ENCODE measurements at places on chromosomes 2 and 18.
A peak's percentile ranks its signal among the peaks of the same experiment; 100 is the strongest.

GRCh38 chr2:64945973-64946768 lies 43.0 kb upstream of the SLC1A4 start:
- no peak for DNase-seq

GRCh38 chr18:9234528-9234927 lies 97.9 kb downstream of the ANKRD12 start:
- no peak for DNase-seq

- no peak for DNase-seq
These were observed 62.5 kb downstream of the PHLPP1 start for GRCh38 chr18:62777814-62778213.

- peak; percentile 36 for DNase-seq
These were observed 32.1 kb downstream of the MBD2 start for GRCh38 chr18:54192415-54192814.

DNA sequence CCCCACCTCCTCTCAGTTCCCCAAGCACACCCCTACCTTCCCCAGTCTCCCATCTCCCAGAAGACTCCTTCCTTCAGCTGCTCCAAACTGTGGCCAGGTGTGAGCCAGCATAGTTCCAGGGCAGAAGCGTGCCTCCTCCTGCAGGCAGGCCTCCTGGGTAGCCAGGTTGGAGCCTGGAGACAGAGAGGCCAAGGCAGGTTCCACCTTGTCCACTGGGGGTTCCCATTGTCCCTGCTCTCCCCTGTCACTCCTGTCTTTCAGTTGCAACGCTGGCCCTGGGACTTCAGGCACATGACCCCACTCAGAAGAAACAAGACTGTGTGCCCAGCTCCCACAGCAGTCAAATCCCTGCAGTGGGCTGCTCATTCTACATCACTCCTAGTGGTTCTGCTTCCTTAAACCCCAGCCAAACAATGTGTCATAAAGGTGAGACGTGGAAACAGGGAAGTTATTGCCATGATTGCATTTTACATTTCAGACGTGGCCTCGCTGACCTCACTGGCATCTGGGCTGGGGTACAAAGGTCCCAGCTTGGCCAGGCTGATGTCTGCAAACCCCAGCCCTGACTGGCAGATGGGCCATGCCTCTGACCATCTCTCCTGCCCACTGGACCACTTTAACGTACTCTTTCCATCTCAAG lies 96.5 kb upstream of the BOD1L2 start:
- DNase-seq, result no peak

DNA sequence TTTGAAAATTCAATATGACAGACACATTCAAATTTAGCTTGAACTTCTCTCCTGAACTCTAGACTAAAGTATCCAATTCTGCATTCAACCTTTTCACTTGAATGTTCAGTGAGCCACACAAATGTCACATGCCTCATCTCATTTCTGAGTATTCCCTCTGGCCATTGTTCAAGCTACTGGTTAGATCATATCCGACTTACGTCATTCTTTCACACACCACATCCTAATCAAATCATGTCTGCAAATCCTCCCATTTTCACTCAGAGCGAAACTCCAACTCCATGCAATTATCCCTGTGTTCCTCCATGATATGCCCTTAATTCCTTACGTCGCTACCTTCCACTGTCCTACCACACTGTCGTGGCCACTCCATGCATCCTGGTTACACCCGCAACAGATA lies 425.1 kb downstream of the CBLN2 start:
- no peak for DNase-seq

DNA sequence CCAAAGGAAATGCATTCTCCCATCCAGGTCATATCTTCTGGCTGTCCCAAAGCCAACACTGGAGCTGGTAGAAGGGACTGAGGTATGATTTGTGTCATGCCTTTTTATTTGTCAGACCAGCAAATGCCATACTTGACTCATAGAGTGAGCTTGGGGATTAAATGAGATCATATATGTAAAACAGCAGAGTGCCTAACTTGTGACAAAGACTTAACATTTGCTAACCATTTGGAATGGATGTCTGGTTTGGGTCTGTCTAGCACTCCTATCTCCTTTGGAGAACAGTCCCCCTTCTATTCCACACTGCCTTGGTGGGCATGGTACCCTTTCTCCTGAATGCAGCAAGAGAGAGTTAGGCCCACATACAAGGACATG lies 128.5 kb upstream of the LGALSL start:
- no peak for DNase-seq

- DNase-seq, result no peak
These were observed 38.1 kb upstream of the OTX1 start for GRCh38 chr2:63012541-63012940.

GRCh38 chr2:9230881-9231280 lies 24.3 kb downstream of the ASAP2 start:
- no peak for DNase-seq

- no peak for DNase-seq
These were observed 55.2 kb downstream of the RASGRP3 start for GRCh38 chr2:33531549-33532059.

GRCh38 chr2:153163055-153163454 lies 315.5 kb downstream of the RPRM start:
- DNase-seq, result peak; percentile 42

DNA sequence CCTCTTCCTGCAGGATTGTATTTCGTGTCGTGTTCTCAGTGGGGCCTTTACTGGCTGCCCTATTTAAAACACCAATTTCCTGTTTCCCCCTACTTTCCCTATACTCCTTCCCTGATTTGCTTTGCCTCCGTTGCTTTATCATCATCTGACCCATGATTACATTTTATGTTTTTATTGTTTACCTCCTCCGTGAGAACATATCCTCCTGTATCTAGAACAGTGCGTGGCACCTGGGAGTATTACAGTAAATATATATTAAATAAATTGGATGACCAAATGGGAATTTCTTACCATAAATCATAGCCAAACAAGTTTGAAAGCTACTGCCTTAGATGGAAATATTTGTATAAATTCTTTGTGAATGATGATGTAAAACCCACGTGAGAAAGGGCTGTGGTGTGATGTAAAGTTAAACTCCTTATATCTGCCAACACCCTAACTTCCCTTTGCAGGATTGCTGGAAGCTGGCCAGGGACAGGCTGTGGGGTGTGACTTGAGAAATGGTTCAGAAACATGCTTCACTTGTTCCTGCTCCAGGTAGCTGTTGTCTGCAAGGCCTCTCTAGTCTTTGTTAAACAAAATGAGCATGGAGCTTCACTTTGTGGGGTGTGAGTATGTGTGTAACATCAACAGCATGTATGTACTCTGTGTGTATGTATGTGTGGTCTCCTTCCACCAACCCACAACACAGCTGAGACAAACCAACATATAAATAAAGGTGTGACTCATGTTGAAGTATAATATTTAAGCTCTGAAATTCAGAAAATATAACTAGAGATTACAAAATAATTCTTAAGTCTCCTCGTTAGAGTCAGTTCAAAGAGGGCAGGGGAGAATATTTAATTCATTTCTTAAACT lies 40.3 kb downstream of the LHCGR start:
- DNase-seq, result no peak

DNA sequence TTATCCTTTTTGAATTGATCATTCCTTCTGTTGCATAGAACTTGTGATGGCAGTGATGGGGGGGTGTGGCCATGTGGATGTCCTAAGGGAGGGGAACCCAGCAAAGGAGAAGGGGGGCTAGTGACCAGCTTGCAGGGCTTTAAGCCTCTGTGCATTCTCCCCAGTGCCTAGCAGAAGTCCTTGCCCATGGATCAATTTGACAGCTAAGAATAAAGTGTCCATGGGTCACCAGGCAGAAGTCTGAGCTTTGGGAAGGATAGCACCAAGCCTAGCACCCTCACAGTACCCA lies 39.6 kb upstream of the FAM136A start:
- no peak for DNase-seq

- no peak for DNase-seq
These were observed 60.4 kb upstream of the TANC1 start for GRCh38 chr2:158907926-158908456.

DNA sequence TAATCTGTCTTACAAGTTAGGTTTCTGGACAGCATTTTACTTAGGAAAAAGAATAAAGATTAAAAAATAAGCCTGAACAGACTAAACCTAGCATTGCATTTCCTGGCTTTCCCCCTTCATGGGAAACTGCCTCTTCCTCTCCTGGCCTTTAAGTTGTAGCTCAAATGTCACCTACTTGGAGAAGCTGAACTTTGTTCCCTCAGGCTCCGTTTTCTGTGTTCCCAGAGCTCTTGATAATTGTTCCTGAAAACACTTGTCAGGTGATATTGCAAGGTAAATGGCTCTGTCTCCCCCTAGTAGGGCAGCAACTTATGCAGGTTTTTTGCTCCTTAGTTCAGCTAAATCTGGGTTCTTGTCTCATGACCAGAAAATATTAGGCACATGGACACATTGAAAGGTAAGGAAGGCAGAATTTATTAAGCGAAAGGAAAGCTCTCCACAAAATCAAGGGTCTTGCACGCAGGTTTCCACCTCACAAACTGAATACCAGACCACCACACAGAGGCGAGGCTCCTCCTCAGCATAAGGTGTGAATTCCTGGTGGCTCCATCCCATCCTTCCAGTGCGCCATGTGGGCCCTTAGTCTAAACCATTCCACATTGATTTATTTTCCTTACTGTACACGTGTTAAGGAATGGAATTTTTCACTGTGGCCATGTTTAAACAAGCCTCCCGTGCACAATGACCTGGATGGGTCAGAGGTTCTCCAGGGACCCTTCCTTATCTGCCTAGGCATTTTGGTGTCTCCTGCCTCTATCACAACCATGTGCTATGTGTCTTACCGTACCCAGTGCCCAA lies 229.3 kb downstream of the HNMT start:
- no peak for DNase-seq

DNA sequence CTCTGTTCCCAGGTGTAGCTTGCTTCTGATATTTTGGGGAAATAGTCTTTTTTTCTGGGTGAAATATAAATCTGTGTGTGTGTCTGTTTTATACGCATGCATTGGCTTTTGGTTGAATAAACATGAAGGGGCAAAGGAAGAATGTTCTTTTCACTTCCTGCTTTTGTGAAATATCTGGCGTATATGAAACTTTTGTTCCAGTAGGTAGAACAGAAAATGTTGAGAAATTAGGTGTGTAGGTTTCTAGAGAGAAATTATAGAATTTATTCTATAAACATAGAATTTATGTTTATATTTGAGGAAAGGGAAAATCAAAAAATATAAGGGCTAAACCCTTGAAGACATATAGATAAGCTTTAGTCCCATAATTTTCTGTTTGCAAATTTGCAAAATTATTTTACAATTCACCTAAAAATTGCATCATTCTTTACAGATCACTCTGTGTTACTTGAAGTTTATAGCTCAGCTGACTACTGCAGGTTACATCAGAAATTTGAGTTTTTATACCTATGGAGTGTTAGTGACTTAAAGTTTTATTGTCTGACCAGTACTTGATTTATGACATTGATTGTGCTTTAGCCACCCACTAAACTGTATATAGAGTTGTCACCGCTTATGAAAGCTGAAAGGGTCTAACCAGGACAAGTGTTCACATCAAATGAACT lies 116.1 kb downstream of the FAM117B start:
- DNase-seq, result no peak

GRCh38 chr2:85661139-85661858 lies 6.7 kb downstream of the SFTPB start:
- no peak for DNase-seq

- DNase-seq, result no peak
These were observed 1215.2 kb upstream of the TMEFF2 start for GRCh38 chr2:193409951-193410350.

- no peak for DNase-seq
These were observed 41.0 kb upstream of the ASAP2 start for GRCh38 chr2:9165625-9166024.

DNA sequence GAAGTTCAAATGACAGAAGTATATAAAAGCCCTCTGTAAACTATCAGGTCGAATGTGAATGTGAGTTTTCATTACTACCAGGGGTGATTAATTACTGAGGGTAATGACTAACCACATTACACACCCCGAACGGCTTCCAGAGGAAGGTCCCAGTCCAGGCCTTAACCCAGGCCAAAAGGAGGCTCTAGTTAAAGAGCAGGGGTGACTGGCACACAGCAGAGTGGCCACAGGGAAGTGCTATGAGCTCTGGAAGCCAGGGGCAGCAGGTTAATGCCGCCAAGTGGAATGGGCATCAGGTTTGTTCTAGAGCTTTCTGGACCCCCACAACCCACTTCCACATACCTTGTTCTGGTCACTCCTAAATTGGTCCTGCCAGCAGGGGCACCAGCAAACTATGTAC lies 87.7 kb downstream of the BCL11A start:
- DNase-seq, result no peak

DNA sequence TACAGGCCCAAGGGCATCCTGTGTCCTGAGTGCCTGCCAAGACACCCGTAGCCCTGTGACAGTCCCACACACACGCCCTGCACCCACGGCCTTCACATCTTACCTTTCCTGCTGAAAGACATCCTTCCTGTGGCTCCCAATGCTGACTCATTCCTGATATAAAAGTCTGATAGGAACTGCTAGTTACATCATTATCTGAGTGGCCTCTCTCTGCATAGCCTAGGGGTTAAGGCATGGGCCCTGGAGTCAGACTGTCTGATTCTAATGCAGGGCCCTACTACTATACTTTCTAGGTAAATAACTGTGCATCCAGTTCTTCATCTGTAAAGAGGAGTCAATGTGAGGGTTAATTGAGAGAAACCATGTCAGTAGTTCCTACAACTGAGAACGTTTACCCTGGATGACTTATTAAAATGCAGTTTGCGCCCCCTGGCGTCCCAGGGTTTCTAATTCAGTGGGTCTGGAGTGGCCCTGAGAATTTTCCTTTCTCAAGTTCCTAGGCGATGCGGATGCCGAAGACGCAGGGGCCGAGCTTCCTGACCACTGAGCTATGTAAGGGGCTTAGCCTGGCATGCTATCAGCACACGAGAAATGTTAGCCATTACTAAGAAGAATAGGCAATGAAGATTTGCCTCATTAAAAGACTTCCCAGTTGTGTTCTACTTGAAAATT lies 6.0 kb upstream of the GPR45 start:
- DNase-seq, result peak; percentile 64

DNA sequence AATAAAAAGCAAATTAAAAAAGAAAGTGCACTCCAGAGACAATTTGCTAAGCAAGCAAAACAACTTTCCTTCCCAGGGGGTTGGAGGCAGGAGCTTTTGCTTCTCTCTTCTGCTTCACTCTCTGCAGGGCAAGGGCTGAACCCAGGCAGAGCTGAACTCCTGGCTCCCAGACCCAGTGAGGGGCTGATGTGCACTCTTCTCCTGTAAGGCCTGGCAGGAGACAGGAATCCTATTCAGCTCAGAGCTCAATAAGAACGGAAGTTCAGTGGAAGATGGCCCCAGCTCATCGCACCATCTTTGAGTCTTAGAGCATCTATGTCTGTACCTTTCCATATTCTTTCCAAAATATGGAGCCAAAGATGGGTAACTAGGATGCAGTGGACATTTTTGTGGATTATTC lies 29.1 kb downstream of the CIB4 start:
- DNase-seq, result no peak

GRCh38 chr18:48541026-48541746 lies 2.4 kb downstream of the CTIF start:
- peak; percentile 49 for DNase-seq

DNA sequence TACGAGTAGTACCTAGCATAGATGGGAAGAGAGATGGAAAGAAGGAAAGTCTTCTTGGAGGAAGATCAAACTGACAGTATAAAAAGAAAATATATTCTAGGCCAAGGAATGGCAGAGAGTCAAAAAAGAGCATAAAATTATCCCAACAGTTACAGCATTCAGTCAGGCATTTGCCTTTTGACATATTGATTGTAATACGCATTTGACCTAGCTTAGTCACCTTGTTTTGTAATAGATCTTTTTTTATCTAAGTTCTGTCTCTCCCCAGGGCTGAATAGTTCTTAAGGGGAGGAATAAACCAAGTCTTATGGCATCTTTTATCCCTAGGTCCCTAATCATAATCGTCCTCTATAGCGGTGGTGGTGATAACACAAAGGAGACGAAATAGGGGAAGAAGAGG lies 657.3 kb upstream of the PIK3C3 start:
- no peak for DNase-seq

GRCh38 chr2:201349601-201350000 lies 7.5 kb downstream of the FLACC1 start:
- DNase-seq, result no peak
